ENCODE measurements at places on chromosomes 16 and 17.

- no peak for DNase-seq
These were observed 123.2 kb downstream of the KCNJ18 start for GRCh38 chr17:21815352-21816063.

DNA sequence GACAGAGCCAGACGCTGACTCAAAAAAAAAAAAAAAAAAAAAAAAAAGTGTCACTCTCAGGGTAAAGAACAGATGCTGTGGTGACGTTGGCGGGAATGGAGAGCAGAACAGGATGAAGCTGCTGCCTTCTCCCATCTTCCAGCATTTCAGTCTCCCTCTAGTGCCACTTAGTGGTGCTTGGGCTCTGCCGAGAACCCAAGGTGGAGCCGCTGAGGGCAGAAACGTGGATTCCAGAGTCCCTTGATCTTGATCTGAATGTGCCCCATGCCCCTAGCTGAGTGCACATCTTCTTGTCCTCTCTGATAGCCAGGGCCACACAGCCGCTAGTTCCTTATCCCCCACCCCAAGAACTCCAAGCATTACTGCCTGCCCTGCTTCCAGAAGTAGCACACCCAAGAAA, 43.2 kb upstream of the FA2H start:
- no peak for DNase-seq

DNA sequence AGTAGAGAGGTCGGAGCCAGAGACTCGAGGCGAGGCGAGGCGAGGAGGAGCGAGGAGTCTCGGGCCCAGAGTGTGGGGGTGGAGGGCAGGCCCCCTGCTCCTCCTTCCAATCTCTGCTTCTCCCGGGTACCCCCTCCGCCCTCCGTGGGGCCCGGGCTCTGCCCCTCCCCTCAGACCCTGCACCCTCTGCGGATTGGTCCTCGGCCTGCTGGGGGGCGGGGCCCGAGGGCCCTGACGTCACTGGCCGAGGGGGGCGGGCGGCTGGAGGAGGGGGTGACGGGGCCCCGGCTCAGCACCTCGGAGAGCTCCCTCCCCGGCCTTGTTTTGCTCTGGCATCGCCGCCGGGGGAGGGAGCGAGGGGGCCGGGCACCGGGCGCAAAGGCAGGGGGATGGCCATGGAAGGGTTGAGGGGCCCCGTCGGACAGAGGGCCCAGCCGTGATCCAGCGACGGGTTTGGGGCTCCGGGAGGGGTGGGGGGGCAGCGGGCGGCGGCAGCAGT, at the start of gene RUNDC3A:
Gene RUNDC3A, plus strand, starts transcription at position 282 of the 499 bp plus-strand sequence. CDS start 232 bp downstream, outside the sequence.
- DNase-seq = peak; percentile 73

DNA sequence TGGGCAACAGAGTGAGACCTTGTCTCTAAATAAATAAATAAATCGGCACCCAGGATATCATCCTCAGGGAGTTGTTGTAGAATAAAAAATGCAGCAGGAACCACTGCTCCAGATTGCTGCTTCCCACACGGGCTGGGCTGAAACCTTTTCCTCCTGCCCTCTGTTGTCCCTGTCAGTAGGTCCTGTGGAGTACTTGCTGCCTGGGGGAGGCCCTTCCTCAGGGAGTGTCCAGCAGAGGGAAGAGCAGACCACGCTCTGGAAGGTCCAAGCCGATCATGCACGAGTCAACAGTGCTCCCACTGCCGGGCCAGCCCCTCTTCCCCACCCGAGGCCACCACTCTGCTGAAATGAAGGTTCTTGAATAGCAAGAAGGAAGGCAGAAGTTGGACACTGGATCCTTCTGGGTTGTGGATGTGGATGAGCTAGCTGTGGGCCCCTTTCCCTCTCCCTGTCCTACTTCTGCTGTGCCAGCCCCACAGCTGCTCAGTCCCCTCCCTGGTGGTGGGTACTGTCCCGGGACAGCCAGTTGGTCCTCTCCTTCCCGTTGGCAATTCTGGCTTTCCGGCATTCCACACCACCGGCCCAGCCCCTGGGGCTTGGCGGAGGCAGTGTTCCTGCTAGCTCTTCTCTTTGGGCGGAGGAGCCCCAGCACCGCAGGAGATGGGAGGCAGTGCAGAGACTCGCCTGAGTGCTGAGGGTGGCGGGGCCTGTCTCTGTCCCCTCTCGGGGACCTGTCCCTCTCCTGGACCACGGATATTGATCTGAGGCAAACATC, 10.8 kb downstream of the CDK5R1 start:
- no peak for DNase-seq

DNA sequence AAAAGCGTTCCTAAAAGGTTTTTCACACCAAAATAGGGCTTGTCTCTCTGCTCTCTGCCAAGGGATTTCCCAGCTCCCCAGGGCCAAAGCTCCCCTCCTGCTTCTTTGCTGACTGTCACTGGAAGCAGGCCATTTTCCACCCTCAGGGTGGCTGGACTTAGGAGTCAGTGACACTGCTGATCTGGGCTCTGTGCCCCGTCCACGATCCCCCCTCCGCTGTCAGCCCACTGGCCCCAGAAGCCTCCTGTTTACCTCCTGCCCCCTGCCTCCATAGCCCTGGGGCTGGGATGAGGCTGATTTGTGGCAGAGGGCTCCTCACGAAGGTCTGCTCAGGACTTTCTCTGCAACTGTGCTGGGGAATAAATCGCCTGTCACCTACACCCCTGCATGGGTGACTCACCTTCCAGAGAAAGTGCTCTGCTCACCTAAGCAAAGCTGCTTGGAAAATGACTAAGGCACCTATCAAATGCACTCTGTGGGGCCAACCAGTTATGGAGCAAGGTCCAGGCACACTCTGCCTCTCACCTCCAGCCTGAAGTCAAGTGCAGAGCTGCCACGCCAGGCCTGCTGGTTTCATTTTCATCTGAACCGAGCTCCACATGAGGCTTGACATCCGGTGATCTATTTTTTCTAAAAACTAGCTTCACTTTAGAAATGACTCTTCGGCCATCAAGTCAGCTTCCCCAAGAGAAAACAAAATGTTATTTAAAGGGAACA, 4.9 kb downstream of the MAP3K14 start:
- DNase-seq = no peak

DNA sequence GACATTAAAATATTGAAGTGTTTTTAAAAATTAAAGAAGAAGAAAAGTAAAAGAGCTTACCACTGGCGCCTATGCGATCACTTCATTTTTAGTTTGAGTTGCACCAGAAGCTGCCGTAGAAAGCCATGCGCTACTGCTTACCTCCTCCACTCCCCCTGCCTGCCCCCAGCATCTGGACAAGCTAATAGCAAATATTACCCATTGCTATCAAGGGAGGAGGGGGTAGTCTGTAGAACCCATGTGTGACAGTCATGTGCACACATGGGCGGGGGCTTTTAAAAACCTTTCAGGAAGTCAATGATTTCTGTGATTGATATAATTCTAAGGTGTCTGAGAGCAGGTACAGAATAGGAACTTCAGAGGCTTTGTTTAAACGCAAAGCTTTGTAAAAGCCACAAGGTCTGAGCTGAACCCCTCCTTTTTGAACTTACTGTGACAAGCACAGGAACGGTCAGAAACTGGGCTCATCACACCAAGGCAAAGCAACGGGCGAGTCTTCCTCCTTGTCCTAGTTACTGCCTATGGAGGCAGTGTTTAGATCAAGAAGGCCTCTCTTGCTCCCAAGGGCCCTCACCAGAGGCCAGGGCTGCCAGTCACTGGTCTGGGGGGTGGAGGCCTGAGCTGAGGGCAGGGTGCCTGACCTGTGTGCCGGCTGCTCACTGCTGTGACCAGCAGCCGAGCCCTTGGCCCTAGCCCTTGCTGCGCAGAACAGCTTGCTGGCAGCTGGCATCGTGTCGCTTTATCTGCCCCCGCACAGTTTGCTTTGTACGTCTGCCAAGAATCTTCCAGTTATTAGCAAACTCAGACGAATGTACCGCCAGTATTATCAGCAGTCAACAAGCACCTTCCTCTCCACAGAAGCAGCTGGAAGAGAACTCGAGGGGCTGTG, 15.0 kb downstream of the GINS2 start:
- DNase-seq = no peak

GRCh38 chr16:24848065-24848464, 2.3 kb downstream of the SLC5A11 start:
- no peak for DNase-seq

- DNase-seq = no peak
These were observed 53.7 kb downstream of the PLD6 start for GRCh38 chr17:17152385-17152784.

- no peak for DNase-seq
These were observed 9.8 kb upstream of the RABEP1 start for GRCh38 chr17:5272322-5272721.

DNA sequence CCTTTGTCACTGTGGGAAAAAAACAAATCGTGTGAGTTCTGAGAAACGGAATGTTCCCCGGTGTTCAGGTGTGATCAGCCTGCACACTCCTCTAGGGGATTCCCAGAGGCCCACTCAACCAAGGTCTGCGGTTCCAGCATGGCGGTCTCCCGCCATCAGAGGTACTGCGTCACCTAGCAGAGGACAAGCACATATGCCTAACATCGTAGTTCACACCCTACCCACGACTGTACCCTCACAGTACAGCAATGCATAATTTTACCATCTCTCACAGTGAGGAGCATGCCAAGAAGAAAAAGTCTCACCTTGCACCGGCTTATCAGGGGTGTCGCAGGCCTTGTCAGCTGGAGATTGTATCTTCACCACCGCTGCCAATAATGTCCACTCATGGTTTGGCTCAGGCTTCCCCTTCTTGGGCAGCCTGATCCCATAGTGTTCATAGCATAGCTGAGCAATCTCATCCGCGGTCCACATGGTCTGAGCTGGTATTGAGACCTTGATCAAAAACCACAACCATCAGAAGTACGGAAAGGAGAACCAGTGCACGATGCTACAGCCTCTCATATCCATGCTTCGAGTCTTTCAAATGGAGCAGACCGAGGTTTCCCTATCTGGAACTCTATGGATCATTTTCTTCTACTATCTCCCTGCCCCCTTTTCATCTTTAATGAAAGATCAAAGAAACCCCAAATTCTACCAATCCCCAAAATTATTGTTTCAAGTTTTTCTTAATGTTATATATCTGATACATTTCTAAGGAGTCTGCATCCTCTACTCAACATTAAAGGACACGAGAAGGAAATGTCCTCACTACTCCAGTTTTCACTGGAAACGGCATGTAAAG, 2.5 kb downstream of the ADAT1 start:
- no peak for DNase-seq

- DNase-seq = no peak
These were observed 6.9 kb downstream of the ZNF205 start for GRCh38 chr16:3119286-3119685.

- DNase-seq = no peak
These were observed 66.7 kb downstream of the TANGO6 start for GRCh38 chr16:68910051-68910450.
